ENCODE measurements at places on chromosomes 4 and X. TPM values are rescaled to one million over a fixed set of nuclear protein-coding genes. Genes with fewer than 3 reads are reported as not detected.

TBC1D8B gene
- 11.0 TPM for total RNA-seq

BTC gene
- 0.21 TPM for total RNA-seq

GRCh38 chrX:794311-794710, 163.7 kb downstream of the SHOX start:
- DNase-seq = peak; percentile 79

GRCh38 chr4:79492148-79492547, 84.1 kb upstream of the GK2 start:
- no peak for DNase-seq

- no peak for DNase-seq
Observed at GRCh38 chr4:101753721-101754120, 36.8 kb upstream of the BANK1 start.

DNA sequence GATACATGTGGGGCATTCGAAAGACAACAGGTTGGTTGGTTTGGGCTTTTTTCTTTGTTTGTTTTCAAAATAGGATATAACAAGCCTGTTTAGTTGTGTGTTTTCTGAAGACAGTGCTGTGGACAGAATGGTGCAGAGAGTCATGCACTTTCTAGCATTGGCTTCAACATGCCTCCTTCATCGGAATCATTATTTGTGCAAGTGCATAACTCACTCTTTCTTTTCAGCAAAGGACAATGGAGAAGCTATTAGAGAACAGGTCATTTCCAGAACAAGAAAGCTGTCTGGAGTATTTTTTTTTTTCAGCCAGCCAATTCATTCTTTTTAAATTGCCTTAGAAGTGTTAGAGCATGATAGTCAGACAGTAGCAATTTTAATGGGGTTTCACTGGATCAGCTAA, 225.8 kb downstream of the STK32B start:
- DNase-seq = no peak

DNA sequence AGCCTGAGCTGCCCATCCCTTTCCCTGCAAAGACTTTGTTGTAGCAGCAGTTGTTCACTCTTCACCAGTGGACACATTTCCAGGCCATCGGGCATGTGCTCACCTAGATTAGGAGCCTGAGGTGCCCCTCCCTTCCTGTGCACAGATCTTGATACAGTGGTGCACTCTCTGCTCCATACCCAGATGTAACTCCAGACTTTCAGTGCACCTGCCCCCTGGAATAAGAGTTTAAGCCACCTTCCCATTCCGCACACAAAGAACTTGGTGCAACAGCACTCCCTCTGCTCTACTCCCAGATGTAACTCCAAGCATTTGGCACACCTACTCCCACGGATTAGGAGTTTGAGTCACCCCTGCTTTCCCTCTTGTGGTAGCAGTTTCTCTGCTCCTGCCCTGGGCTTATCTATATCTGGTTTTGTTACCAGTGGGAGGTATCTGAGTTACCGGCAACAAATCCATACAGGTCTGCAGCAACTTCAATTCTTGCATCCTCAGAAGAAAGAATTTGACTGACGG, 36.0 kb upstream of the PLK4 start:
- DNase-seq = no peak

- no peak for DNase-seq
Observed at GRCh38 chrX:68881911-68882310, 53.1 kb downstream of the EFNB1 start.

GRCh38 chr4:56255820-56256219, 131.5 kb downstream of the AASDH start:
- no peak for DNase-seq

DNA sequence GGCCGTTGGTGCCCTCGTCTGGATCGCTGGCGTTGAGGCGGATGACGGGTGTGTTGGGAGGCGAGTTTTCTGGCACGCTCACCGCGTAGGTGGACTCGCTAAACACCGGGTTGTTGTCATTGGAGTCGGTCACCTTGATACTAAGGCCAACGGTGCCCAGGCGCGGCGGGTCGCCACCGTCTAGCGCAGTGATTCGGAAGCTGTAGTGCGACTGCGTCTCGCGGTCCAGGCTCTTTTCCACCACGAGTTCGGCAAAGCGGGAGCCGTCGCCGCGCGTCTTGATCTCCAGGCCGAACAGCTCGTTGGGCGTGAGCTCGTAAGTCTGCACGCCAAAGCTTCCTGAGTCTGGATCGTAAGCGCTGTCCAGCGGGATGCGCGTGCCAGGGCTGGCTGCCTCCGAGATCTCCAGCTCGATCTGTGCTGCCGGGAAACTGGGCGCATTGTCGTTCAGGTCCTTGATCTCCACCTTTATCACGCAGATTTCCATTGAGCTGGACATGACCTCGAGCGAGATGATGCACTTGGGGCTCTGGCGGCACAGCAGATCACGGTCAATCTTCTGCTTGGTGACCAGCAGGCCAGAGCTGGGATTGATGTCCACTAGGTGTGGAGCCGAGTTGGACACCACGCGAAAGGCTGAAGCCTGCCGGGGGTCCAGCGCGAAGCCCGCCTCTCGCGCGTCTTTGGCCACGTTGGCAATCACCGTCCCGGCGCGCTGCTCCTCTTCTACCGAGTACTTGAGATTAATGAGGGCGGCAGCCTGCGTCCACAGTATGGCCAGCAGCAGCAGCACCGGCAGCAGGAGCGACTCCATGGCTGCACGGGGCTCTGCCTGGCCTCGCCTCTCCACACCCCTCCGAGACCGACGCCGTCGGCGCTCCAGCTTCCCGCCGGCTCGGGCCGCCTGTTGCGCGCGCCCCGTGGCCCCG, 2.0 kb downstream of the PCDH19 start:
- no peak for DNase-seq

GRCh38 chr4:76238236-76238635, 13.3 kb upstream of the FAM47E start:
- DNase-seq = no peak

DNA sequence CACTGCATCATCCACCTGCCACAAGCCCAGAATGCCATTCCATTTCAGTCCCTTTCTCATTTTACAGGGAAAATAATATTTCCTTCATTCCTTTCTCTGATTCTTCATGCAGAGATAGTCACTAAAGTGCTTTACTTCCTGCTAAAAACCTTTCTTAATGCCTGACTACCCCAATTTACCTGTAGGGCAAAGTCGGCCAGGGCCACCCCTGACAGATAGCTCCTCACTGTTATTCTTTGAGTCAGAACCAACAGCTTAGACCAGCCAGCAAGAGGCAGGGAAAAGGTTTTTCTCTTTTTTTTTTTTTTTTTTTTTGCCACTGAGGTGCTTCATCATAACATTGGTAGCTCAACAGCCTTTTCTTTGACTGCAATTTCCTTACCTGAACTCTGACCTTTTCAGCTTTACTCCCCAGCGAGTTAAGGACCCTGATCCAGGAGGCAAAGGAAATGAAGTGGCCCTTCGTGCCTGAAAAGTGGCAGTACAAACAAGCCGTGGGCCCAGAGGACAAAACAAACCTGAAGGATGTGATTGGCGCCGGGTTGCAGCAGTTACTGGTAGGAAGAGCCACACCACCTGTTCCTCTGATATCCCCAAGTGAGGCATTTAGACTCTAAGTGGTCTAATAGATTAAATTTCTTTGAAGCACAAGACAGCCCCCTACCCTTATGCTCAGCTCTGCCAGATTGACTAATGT, 85.0 kb downstream of the ALPK1 start:
- DNase-seq = no peak

DNA sequence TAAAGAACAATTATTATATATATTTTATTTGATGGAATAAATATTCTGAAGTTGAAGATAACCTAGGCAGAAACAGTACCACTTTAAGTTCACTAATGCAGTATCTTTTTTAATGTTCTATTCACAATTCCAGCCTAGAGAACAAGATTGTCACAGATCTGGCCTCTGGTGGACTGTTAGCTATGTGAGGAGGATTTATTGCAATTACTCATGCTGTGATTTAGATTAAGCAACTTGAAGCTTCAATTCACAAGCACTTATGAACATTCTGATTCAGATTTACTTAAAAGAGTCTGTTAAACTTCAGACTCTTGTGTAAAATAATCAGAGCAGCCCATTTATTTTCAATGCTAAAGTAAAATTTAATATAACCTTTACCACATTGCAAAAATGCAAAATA, 1489.8 kb downstream of the STIM2 start:
- DNase-seq = no peak

DNA sequence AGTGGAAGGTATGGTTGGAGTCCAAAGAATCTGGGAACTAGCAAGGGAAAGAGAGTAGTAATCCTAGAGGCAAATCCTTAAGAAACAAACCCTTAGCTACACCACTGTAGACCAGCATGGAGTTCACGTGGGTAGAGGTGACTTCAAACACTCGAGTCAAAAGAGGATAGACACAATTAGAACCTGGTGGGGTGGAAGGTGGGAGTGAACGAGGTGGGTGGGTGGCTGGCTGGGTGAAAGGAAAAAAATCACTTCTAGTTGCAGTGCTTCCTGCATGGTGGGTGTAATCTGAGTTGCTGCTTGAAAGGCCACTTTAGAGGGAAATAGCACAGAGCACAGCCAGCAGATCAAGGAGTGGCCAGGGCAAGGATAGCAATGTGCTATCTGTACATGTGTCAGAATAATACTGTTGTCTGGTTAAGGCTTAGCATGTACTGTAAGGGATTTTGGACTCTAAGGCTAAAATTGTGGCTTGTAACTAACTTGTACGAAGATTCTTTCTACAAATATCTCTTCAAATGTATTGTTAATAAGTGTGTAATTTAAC, 356.2 kb downstream of the GRIA2 start:
- no peak for DNase-seq

DNA sequence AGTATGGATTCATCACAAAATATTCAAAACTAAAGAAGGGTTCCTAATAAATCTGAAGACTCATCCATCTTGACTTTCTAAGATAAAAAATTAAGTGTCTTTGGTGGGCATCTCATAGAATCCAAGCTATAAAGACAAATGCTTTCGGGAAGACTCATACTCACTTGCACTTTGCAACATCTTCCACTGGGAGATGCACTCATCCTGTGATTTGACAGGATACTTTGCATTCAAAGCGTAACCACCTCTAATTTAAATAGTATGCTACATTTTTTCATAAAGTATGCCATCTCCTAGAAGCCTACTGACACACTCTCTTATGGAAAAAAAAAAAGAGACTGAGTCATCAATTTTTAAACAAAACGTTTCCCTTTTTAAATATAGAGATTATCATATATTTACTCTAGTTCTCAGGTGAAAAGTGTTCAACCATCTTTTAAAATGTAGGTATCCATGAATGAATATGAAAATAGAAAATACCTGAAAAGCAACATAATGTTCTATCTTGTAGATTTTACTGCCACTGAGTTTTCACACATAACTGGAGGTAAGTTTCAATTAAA, 119.6 kb downstream of the KLHL13 start:
- DNase-seq = no peak

DNA sequence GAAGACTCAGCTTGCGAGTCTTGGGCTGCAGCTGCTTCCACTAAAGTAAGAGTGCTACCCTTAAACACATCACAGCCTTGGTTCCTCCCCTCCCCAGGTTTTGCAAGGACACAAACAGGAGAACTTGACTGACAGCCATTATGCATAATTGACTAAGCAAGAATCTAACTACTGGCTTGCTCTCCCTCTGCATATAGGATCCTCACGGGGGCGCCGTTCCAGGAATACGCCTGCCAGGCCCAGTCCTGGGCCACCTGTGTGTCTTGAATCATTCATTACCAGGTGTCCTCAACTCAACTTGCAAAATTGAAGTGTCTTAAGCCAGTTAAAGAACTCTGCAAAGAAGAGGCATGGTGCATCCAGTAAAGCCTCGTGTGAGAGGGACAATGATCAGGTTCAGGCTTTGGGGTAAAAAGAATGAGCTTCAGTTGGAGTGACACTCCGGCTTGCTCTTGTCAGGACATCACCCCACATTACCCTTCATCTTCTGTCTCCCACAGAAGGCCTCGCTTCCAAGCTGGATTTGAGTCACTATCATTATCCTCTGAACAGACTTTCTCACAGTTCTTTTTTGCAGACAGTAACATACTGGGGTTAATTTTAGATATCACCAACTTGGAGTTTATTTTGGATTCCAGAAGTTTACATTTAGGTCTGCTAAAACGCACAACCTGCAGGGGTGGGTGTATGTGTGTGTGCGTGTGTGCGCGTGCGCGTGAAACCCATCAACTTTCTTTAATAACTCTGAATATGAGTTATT, 273.5 kb upstream of the HS3ST1 start:
- no peak for DNase-seq

DNA sequence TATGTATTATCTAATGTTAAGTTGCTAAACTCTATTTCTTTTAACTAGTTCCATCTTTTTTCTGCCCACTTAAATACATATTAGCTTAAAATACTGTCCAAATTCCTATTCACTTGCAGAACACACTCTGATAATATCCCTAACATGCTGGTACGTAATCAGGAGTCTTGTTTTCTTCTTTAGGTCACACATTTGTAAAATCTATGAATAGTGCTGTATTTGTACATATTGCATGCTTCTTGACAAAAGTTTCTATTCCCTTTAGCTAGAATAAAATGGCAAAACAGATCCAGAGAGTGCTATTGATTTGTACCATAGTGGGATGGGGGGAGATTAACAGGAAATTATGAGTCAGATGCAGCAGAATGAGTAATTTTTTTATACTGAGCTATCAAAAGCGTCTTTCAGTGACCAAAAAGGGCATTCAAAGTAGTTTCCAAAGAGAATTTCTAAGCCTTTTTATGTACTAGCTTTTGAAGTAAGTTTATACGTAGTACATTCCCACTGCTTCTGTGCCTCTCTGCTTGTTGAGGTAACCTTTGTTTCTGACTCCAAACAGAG, 126.5 kb downstream of the PTPN13 start:
- no peak for DNase-seq

DNA sequence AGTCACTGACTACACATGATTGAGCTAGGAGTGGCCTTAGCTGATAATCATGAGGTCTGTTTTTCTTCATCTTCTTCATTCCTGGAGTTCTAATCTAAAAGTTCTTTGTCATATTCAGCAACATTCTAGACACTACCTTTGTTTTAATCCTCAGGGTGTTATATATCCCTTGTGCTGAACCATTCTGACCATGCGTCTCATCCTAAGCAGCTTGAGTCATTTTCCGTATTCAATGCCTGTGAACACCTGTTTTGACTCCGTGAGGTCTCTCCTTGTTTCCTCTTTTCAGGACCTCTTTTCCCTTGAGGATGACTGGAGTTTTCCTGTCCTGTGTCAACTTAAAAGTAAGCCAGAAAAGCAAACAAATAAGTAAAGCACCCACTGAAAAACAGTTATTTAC, 597.9 kb downstream of the GBA3 start:
- DNase-seq = no peak

- no peak for DNase-seq
Observed at GRCh38 chrX:132181364-132181763, 37.9 kb downstream of the RAP2C start.

- no peak for DNase-seq
Observed at GRCh38 chr4:18419780-18420179, 398.2 kb upstream of the LCORL start.
